ENCODE measurements at places on chromosomes 1 and 21.

DNA sequence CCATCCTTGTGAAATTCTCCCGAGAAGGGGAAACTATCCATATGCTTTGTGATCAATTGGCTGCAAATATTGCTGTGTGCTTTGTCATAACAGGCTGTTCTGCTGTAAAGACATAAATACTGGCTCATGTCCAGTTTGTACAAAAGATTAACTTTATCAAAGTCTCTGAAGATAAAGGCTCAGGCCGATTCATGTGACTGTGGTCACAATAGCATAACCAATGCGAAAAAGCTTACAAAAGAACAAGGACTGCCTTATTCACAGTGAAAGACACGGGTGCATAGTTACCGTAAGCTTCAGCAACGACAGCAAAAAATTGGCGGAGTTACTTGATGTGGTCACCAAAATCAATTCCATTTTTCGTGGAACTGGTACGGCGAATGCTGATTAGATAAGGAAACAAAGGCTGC lies 173.6 kb upstream of the CHRM3 start:
- DNase-seq: no peak

- DNase-seq: peak; percentile 7
Measured at GRCh38 chr1:47388891-47389238, 27.2 kb upstream of the FOXE3 start.

GRCh38 chr1:155976913-155977689 lies 1.2 kb downstream of the ARHGEF2 start:
- DNase-seq: no peak

GRCh38 chr1:161131523-161132409 lies 701 bp downstream of the DEDD start:
- DNase-seq: no peak

DNA sequence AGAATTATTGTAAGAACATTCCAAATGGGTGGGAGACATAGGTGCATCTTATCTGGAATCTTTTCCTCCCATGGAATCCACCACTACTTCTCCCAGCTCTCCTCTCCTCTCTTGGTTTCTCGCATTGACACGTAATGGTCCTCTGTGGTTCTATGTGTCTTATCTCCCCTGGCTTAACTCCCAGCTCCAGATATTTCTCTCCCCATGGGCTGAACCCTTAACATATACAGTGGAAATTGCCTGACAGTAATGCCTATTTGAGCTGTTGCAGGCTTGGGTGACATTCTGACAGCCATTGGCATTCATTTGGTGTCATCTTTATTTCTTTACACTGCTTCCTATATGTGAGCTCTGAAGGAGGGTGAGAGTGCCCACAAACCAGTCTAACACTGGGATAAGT lies 118.3 kb downstream of the SPATA46 start:
- DNase-seq: no peak

GRCh38 chr1:205926213-205926612 lies 17.0 kb downstream of the SLC26A9 start:
- no peak for DNase-seq

DNA sequence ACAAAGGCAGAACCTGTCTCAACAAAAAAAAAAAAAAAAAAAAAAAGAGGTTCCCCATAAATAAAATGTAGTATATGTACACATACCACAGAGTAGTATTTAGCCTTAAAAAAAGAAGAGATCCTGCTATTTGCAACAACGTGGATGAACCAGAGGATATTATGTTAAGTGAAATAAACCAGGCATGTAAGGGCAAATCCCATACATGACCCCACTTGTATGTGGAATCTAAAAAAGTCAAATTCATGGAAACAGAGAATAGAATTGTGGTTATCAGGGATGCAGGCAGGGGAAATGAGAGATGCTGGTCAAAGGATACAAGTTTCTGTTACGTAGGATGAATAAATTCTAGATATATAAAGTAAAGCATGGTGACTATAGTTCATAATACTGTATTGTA lies 16.7 kb downstream of the SLC44A3 start:
- no peak for DNase-seq

DNA sequence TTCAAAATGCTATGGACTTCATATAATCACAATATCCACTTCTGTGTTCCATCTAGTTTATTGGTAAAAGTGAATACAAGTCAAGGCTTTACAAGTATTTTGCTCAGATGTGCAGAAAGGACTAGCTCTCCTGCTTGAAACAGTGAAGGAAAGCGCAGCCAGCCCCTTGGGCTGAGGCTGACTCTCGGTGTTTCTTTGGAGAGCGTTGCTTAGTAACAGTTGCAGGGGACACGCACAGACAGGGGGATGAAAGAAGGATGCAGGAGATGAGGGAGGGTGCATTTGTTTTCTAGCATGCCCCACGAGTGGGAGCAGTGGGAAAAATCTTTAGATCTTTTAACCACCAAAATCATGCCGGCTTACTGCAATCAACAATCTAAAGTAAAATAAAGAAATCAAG lies 9.1 kb downstream of the PYCR2 start:
- no peak for DNase-seq

- no peak for DNase-seq
Measured at GRCh38 chr1:103197216-103197615, 88.9 kb upstream of the COL11A1 start.

- no peak for DNase-seq
Measured at GRCh38 chr1:197920067-197920396, 2.9 kb downstream of the LHX9 start.

GRCh38 chr1:218614031-218614430 lies 268.9 kb downstream of the TGFB2 start:
- DNase-seq: no peak
